Upper lobe of right lung (tissue), 1 donor: ENCODE measurements at places on chromosomes 13 and 19. TPM values are rescaled to one million over a fixed set of nuclear protein-coding genes. Genes with fewer than 3 reads are reported as not detected.

- H3K27ac ChIP-seq, result no peak overlapping the region
- DNase-seq, result no peak
- no peaks in the 10 kb centered on the region for H3K36me3 ChIP-seq
- H3K4me1 ChIP-seq, result no peaks in the 10 kb centered on the region
Observed at GRCh38 chr13:104426435-104426834, 1360.2 kb upstream of the SLC10A2 start.

GRCh38 chr13:50529154-50529882, 314.2 kb downstream of the DLEU7 start:
- no peaks in the 10 kb centered on the region for H3K27me3 ChIP-seq
- H3K36me3 ChIP-seq, result no peaks in the 10 kb centered on the region
- H3K27ac ChIP-seq, result peak overlapping the region; percentile 72
- H3K4me3 ChIP-seq, result peak overlapping the region; percentile 8

DNA sequence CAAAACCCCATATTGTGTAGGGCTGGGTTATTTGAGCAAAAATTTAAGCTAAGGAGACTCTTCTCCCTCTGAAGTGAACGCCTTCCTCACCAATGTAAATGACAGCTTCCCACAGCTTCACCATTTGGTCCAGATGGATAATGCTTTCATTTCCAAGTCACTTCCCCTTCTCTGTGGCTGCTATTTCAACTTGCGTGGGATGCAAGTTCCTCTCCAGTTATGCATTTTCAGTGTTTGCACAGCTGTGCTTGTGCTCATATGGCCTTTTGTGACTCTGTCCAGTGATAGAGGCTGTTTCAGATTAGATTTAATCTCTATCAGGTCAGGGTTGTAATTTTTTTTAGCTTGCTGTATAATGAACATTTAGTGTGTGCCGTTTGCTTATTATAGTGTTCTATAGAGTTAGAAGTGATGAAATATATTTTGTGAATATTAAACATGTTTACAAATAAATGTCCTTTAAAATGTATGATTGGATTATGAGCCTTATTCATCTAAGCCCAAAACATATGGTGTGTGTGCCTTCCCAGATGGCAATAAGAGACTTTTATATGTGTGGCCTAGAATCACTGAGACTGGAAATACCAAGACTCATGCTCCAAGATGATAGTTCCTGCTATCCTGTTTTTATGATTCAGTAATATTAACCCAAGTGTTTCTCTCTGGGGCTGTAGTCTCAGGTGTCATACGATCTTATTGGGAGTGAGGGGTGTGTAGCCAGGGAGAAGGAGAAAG, 86.6 kb downstream of the TNFRSF19 start:
- peaks cover 33% of the 10 kb centered on the region for H3K4me1 ChIP-seq
- no peaks in the 10 kb centered on the region for H3K36me3 ChIP-seq
- no peak overlapping the region for H3K27ac ChIP-seq

DNA sequence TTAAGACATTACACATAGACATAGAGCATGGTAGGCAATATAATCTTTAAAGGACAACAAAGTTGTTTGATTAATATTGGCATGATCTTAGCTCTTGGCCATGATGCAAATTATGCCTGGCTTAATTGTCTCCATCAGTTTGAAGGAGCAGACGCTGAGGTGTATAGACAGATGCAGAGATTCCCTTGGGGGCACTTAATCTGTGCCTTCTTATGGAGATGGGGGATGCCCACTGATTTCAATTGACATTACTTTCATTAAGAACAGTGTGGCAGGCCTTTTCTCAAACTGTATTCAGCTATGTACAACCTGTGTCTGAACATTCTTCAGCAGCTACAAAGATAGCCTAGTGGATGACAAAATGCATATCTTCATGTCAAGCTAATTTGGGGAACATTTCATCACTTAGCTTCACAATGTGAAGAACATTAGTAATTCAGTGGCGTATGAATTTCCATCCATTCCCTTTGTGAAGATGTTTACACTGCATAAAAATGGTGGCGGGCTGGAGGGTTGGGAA, 85.3 kb upstream of the MYCBP2 start:
- no peak overlapping the region for H3K4me3 ChIP-seq
- no peaks in the 10 kb centered on the region for H3K36me3 ChIP-seq
- DNase-seq, result no peak
- H3K4me1 ChIP-seq, result no peaks in the 10 kb centered on the region
- no peaks in the 10 kb centered on the region for H3K27me3 ChIP-seq
- H3K27ac ChIP-seq, result no peak overlapping the region

Gene UFM1
- total RNA-seq, result 60.5 TPM

Gene SLC6A16
- total RNA-seq, result 4.5 TPM

Gene IRGC
- not detected for total RNA-seq

Gene C19orf12
- total RNA-seq, result 22.1 TPM
